ENCODE measurements at places on chromosomes 4 and X.

DNA sequence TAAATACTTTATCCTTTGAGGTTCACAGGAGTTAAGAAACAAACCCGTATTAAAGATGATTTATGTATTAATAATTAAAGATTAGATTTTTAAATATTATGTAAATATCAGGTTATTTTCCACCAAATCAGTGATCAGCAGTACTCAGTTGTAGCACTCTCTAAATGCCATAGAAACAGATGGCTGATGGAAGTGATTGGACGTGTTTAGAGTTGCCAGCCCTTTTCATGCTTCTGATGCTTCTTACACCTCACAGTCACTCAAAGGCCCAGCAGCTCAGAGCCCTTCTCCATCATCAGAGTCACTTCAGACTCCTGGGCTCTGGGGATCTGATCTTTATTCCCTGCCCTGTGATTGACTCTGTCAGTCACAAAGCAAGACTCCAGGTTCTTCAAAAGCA lies 170.1 kb upstream of the PGRMC2 start:
- no peak for DNase-seq

- no peak for DNase-seq
These were observed 149.3 kb downstream of the RASL11B start for GRCh38 chr4:53011259-53011905.

- DNase-seq, result no peak
These were observed 193.1 kb upstream of the CPEB2 start for GRCh38 chr4:14809203-14809602.

- DNase-seq, result no peak
These were observed 235.3 kb downstream of the GPAT3 start for GRCh38 chr4:83771113-83771705.

- no peak for DNase-seq
These were observed 395.7 kb downstream of the DTHD1 start for GRCh38 chr4:36677112-36677511.

DNA sequence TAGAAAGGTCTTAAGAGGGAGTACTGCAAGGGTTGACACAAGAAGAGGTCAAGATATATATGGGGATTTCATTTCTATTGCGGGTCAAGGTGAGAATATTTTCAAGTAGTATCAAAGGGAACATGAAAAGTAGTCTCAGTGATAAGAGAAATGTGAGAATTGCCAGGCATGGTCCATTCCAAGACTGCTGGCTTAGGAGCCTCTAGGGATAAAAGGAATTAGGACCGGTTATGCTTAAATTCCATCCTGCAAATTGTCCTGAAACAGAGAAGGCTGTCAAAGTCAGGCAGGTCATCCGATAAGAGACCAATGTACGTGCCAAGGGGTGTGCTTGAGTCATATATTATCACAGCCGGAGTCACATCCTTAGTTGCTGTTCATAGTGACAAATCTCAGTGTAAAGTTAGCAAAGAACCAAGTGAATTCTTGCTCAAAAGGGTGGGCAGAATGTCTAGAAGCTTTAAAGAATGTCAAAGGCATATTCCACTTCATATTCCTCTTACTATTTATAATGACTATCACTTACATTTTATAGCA lies 133.6 kb downstream of the CBLL2 start:
- DNase-seq, result no peak

DNA sequence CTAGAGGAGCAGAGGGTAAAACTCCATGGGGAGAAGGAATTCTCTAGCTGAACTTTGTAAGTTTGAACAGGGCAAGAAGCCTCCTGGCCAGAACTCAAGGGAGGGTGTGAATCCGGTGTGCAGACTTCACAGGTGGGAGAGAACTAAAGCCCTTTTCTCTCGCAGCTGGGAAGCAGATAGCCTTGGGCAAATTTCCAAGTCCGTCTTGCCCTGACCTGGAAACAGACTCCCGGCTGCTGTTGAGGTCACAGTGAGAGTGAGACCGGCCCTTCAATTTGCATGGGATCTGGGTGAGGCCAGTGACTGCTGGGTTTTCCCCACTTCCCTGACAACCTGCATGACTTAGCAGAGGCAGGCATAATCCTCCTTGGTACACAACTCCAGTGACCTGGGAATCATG lies 94.5 kb upstream of the ZNF827 start:
- DNase-seq, result no peak

DNA sequence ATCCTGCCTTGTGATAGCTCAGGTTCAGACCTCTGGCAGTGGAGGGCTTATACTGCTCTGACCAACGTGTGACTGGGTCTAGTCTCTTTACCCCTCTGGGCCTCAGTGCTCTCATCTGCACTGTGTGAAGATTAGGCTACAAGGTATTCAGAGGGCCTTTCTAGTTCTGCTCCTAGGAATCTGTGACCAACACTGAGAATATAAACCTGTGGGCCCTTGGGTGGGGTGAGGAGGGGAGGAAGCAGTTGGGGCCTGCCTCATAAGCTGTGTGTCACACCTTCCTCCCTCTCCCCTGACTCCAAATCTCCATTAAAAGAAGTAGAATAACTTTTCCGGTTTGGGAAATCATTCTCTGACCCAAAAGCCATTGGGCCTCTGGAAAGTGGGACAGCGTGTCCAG lies 66.3 kb upstream of the MSN start:
- DNase-seq, result no peak

DNA sequence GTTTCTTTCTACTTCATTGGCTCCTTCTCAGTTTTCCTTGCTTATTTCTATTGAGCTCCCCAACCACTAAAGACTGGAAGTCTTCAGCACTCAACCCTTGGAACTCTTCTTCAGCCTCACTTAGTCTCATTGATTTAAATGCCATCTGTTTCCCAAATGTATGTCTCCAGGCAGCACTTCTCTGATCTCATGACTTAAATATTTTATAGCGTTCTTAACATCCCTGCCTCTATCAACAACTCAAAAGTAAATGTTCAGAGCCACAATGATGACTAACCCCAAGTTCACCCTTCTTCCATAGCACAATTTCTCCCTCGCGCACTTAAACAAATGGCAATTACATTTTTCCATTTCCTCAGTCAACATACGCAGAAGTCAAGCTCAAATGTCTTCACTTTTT lies 1393.3 kb downstream of the ARAP2 start:
- no peak for DNase-seq

DNA sequence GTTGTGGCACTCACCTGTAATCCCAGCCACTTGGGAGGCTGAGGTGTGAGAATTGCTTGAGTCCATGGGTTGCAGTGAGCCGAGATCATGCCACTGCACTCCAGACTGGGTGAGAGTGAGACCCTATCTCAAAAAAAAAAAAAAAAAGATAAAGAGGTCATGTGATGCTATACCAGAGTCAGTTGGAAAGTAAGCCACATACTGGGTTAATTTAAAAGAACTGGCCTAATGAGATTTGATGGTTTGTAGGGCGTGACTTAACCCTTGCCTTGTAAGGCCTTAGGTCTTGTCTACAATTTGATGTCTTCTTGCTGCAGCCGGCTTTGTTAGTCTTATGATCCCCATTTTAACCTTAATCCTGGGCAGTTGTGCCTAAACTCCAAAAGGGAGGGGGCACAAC lies 5.2 kb downstream of the MGST2 start:
- DNase-seq, result no peak

DNA sequence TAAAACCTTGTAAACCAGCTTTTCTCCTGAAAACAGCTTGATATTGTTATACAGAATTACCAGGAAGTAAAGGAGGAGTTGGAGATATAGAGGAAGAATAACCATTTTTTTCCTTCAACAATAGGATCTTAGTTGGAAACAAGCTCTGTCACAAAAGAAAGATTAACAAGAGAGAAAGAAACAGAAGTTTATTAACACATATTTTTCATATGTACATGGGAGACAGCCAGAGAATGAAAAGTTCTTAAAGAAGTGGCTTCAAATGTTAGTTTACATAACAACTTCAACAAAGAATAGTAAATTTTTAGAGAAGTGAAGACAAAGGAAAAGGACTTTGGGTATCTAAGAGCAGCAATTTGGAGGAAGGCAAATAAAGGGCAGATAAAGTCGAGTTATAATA lies 94.9 kb upstream of the ANKRD50 start:
- no peak for DNase-seq

GRCh38 chrX:123077631-123078030 lies 106.4 kb upstream of the GRIA3 start:
- DNase-seq, result no peak

DNA sequence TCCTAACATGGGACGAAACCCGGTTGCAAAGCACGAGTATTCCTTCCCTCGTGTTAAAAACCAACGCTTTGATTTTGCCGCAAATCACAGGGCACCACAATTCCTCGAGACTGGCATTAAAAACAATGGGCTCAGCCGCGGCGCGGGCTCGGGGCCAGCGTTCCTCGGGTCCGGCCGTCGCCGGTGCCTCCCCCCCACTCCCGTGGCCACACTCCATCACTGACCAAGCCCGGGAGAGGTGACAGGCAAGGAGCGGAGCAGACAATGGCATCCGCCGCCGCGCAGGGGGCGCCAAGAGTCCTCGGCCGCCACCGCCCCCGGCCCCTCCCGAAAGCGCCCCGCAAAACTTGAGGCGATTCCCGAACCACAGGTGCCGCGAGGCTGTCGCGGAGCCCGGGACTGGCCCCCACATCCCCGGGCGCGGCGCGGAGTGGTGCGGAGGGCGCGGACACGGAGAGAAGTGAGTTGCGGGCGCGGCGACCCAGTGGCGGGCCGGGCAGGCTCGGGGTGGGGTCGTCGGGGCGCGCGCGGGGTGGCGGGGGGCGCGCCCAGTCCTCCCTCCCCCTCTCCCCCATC lies 445 bp downstream of the AP1S2 start:
- DNase-seq, result peak; percentile 12

DNA sequence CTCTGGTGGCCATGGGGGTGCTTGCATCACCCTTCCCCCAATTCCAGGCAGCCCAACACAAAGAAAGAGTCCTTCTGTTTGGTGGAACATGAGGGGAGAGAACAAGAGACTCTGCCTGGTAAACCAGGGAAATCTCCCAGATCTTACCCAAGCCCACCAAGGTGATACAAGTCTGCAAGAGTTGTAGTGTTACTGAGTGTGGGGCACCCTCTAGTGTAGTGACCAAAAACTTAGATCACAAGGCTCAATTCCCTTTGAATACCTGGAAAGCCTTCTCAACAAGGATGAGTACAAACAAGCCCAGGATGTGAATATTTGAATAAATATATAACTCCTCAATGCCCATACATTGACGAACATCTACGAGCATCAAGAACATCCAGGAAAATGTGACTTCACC lies 64.7 kb downstream of the IL13RA2 start:
- no peak for DNase-seq

DNA sequence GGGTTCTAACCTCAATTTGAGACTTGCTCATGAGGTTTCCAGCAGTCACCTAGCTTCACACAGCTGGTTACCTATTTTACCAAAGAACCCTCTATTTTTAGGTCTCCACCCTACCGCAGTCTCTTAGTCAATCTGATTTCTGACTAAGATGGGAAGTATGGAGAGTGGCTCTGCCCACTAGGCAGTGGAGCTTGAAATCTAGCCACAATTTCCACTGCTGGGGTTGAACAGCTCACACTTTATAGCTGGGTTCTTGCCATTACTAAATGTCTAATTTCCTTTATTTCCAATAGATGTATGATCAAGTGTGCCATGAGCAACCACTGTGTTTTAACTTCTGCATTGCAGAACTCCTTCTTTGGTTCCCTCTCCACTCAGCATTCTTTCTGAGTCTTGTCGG lies 43.1 kb downstream of the GASK1B start:
- no peak for DNase-seq

- no peak for DNase-seq
These were observed 32.4 kb upstream of the TMEM131L start for GRCh38 chr4:153433754-153434105.

GRCh38 chr4:2511645-2512131 lies 24.8 kb upstream of the FAM193A start:
- DNase-seq, result no peak

- no peak for DNase-seq
These were observed 180.7 kb upstream of the PGRMC2 start for GRCh38 chr4:128468123-128468989.

DNA sequence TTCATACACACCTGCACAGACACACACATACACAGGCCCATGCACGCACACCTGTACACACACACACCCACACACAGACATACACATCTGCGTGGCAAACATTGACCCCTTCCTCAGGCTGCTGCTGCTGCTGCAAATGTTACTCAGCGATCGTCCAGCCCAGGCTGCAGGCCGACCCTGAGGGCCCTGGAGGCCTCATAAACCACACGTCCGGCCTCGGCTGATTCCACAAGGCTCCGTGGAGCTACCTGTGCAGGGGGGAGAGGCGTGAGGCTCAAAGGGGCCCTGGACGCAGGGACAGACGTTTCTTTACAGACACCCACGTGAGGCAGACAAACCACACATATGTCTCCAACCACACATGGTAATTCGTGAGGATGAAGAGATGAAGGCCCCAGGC lies 53.9 kb upstream of the PPP2R3B start:
- DNase-seq, result no peak

DNA sequence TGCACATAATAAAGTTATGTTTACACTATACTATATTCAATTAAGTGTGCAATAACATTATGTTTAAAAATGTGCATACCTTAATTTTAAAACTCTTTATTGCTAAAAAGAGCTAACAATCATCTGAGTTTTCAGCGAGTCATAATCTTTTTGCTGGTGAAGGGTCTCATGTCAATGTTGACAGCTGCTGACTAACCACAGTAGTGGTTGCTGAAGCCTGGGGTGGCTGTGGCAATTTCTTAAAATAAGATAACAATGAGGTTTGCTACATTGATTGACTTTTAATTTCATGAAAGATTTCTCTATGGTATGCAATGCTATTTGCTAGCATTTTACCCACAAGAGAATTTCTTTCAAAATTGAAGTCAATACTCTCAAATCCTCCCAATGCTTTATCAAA lies 58.6 kb downstream of the C4orf46 start:
- DNase-seq, result no peak

- DNase-seq, result no peak
These were observed at the start of gene PTCHD1 for GRCh38 chrX:23334848-23335599. TSS of gene PTCHD1 (plus strand) at chrX:23334849. CDS start at chrX:23334876, 27 bp downstream.

- DNase-seq, result no peak
These were observed 6.2 kb upstream of the PLCXD1 start for GRCh38 chrX:274904-275475.

DNA sequence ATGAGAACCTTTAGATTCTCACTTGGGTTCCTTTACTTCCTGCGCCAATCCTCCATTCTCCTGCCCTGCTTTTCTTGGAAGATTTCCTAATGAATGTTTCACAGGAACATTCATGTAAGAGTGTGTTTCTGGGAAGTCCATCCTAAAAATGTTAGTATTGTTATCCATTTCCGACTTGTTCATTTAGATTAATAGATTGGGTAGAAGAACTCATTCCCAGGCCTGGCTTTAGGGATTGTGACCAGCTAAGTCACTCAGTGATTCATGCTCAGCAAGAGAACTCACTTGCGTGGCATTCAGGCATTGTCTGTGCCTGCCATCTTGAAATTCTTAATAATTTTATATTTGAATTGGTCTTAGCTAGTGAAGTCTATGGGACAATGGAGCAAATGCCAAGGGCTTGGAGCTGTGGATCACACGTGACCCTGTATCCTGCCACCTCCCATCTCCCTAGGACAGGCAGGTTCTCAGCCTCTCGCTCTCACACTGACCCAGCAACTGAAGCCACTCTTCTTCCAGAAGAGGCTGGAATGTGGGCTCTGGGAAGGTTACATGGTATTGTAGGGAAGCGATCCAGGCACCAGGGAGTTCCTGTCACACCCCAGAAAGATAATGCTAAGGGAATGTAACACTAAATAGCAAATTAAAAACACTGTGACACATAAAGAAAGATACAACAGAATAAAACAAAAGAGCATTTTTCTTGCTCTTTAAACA lies 562.1 kb downstream of the TMA16 start:
- DNase-seq, result no peak

Measured in activated CD4-positive, alpha-beta T cell treated with anti-CD3 and anti-CD28 coated beads for 1 hour (primary cell).